ENCODE measurements at places on chromosomes 3 and 15. TPM values are rescaled to one million over a fixed set of nuclear protein-coding genes. Genes with fewer than 3 reads are reported as not detected.

DNA sequence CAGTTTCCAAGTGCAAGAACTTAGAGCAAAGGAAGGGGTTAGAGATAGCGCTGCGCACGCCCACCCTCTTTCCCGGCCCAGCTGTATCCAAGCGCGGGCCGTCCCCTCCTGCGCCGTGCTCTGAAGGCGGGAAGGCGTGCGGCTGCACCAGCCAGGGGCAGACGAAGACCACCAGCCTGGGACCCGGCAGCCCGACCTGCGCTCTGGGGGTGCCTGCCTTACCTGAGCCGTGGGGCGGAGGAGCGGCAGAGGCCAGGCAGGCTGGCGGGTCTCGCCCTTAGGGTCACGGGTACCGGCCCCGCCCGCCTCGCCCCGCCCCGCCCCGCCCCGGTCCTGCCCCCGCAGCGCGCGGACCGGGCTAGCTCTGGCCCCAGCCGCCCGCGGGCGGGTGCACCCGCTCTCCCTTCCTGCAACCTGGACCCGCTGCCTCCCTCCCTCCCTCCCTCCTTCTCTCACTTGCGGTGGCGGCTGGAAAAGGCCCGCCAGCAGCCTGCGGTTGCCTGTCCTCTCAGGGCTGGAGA, at the start of gene WDR72:
Gene WDR72, minus strand, starts transcription at position 253 of the 521 bp plus-strand sequence. CDS start 26,514 bp downstream, outside the sequence.
- DNase-seq, result peak; percentile 46

DNA sequence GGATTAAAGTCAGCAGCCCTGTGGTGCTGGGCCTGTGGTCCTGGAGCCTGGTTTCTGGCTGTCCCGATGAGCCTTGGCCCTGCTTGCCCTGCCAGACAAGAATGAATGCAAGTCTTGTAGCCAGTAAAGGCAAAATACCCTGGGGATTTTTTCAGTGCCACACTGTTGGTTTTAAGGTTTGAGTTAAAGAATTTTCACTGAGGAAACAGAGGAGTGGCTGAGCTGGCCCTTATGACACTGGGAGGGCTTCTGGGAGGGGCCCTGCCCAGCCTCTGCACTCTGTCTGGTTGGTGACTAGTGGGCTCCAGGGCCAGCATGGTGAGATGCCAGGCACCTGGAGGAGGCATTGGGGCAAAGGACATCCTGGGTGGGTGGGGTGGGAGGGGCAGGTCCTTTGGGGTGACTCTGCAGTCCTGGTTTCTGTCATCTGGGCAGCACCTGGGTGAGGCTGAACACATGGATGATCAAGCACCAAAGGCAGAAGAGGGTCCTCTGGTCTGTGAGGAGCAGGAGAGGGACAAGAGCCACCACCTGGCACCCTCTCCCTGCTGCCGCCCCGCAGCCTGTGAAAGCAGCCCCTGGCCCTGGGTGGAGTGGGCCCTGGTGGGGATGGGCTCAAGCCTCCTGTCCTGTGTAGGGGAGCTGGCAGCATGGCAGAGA, 12.5 kb upstream of the PLA2G4E start:
- DNase-seq, result no peak

GOLGA8S gene
- polyA plus RNA-seq, result 0.24 TPM

THRB gene
- 38.3 TPM for polyA plus RNA-seq

STRA6 gene
- polyA plus RNA-seq, result 22.2 TPM
